Mammary epithelial cell (primary cell): ENCODE measurements at places on chromosomes 1 and 21.
A peak's percentile ranks its signal among the peaks of the same experiment; 100 is the strongest.

DNA sequence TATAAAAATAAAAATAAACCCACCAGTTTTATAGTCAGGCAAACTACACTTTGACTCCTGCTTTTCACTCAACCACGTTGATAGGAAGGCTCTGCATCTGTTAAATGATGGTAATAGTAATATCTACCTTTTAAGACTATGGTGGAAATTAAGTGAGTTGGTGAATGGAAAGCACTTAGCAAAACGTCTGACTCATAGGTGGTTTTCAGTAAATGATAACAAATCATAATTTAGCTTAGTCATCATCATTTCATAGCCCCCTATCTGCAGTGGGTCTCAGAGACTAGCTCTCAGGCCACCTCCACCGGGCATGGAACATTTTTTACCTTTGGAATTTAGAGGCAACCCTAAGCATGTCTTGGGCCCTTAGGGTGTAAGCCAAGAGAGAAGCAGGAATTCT, 160.0 kb downstream of the PDE4B start:
- DNase-seq = no peak

DNA sequence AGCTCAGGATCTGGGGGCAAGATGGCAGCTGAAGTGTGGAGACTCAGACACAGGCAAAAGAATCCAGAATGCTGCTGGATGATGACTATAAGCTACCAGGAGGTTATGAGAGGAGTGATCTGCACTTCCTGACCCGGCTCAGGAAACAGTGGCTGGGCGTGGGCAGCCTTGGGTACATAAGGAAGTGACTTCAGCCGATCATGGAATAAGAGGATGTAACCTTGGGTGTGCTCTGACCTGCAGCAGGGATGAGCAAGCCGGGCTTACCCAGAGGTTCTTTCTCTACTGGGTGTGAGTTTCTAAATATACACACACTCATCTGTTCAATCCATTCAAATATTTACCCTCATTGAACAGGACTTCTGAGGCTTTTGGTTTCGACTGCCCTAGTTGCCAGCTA, 62.7 kb downstream of the CD34 start:
- peak; percentile 95 for DNase-seq

DNA sequence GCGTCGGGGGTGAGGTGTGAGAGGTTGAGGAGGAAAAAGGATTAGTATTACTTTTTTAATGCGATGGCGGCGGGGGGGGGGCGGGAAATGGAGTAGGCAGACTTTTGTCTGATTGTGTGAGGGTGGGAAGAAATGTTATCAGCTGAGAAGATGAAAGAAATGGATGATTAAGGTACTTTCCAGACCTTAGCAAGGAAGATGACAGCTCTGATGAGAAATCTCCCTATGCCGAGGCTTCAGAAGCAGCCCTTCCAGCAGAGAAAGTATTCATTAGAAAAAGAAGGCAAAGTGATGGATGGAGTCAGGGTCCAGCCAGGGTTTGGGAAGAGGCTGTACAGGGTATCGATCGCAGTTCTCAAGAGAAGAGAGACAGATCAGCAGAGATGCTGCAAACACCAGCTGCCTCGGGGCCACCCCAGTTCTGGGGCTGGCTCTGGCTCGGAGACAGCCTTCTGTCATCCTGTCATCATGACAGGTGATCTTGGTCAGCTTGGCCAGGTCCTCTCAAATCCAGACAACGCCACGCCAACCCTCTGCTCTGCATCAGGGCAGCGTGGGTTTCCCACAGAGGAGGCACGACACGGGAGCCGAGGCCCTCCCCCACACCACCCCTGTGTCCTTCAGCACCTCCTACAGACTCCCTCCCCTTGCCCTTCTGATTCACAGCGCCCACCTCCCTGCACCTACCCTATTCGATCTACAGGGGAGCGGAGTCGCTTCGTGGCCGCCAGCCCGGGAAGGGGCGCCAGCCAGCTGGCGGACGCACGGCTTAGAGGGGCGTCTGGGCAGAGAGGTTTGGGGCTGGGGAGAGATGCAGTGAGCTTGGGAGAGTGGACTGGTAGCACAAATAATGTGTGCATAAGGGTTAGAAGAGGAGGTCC, 674 bp upstream of the ATXN7L2 start:
- DNase-seq = no peak

DNA sequence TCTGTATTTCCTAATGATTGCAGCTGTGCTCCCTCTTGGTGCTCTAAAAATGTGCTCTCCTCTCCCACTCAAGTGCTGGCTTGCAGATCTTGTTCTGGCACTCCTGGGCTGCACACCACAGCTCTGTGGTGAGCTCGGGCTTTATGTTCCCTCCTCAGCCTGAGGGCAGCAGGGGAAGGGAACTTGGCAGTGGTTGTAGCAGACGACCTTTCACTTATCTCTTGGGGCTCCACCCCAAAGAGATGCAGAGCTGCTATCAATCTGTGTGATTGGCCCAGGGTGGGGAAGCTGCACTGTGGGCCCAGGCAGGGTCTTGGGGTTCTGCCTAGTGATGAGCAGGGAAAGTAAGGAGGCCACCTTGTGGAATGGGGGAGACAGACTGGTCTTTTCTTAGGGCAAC, 143.5 kb upstream of the GORAB start:
- DNase-seq = peak; percentile 48

GRCh38 chr1:168082008-168082876, 54.5 kb downstream of the GPR161 start:
- DNase-seq = peak; percentile 64

- DNase-seq = no peak
Measured at GRCh38 chr1:45238846-45239245, 32.4 kb upstream of the ZSWIM5 start.

GRCh38 chr21:34988139-34988538, 61.0 kb downstream of the RUNX1 start:
- no peak for DNase-seq

DNA sequence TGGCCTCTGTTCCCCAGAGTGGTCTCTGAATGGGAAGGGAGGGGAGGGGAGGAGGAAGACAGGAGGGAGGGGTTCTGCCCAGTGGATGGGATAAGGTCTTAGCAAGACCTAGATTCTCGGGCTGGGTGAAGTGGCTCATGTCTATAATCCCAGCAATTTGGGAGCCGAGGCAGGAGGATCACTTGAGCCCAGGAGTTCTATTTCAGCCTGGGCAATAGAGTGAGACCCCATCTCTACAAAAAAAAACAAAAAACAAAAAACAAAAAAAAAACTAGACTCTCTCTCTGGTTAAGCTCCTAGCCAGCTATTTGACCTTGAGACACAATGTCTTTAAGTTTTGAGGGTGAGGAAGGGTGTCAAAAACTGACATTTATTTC, 11.4 kb downstream of the UQCRHL start:
- no peak for DNase-seq

DNA sequence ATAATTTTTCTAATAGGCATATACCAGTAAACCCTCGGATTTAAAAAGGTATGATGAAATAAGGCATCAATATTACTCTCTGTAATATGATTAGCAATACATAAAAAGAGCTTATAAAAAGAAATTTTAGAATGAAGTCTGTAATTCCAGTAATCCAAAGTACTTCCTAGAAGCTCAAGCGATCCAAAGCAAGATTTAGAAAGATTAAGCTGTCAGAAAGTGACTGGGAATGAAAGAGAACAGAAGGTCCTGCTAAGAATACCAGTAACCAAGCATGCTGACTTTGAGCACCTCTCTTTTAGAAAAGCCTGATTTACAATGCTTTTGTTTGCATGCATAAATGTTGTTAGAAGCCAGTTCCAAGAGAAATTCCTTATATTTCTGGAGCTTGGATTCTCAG, 125.1 kb downstream of the GIPC2 start:
- no peak for DNase-seq

DNA sequence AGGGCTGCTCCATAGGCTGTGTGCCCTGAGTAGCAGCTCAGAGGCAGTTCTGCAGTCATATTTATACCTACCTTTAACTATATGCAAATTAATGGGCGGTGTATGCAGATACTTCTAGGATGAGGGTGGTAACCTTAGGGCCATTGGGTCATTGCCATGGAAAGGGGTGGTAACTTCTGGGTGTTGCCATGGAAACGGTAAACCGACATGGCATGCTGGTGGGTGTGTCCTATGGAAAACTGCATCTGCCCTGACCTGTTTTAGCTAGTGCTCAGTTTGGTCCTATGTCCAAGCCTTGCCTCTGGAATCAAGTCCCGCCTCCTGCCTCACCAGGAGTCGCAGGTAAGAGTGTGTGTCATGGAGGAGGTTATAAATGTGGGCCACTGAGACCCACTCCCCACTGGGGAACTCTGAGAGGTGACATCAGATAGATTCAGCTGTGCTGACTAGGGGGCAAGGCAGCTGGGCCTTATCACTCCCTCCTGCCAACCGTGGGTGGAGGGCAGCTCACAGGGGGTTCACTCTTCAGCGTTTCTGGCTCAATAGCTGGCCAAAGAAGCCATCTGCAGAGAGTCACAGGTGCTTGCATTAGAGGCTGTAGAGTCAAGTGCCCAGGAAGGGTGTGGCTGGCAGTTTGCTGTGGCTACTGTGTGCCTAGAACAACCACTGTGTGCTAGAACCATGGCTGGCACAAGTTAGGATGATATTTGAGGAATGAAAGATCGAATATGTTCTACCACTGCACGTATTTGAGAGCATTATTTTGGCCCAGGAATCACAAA, 19.0 kb downstream of the BACE2 start:
- peak; percentile 40 for DNase-seq

GRCh38 chr21:36321325-36322082, 1.5 kb downstream of the MORC3 start:
- DNase-seq = peak; percentile 56

GRCh38 chr1:86504895-86505563, 36.3 kb downstream of the CLCA1 start:
- DNase-seq = no peak

GRCh38 chr1:158961178-158961577, 29.8 kb downstream of the PYHIN1 start:
- DNase-seq = peak; percentile 28

DNA sequence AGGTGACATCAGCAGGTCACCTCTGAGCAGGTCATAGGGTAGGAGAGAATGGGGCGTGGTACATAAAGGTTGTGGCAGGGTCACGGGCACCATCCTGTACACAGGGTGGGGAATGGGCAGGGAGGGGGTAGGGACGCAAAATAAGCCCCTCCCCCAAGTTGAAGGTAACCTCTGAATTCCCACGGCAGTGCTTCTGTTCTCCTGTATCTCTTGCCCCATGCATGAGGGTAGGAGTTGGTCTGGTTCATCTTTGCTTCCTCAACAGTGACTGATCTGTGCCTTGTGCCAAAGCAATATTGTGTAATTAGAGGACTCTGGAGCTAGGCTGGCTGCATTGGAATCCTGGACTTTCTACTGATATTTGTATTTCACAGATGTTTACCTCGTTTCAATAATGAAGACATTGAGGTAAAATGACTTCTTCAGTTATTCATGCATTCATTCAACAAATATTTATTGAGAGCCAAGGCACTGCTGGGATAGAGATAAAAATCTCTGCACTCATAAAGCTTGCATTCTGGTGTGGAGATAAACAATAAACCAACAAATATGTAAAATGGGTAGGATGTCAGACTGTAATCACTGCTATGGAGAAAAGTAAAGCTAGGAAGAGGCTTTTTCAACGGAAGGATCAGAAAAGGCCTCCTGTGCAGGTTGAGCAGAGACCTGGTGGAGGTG, 18.4 kb upstream of the GFI1 start:
- no peak for DNase-seq

DNA sequence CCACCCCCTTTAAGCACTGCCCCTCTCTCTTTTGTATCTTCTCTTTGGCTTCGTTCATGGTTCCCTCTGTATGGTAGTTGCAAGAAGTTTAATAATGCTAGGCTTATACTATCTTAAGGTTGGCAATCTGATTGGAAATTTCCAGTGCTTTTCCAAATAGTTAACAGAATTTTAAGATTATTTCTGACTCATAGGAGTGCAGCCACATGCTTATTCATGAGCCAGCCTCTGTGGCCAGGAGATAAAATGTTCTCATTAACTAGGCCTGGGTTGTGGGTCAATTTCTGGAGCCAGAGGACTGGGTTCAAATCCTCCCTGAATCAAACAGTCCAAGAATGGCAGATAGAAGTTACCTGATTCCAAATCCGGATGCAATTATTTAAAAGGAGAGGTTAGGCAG, 103.1 kb downstream of the ATP6V1G3 start:
- no peak for DNase-seq

DNA sequence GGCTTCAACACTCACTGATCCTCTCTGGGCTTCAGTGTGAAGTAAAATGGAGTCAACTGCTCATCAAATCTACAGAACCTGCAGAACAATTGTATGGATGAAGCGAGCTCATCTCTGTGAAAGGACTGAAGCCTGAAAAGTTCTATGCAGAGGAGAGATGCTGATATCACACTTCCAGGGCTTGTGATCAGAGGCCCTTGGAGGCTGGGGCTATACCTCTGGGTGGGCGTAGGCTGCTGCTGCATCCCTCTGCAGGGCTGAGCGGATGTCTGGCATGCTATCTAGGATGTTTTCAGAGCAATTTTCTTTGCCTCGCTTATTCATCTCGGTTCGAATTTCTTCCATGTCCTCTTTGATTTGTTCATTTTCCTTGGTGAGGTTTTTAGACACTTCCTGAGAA, 17.6 kb downstream of the OLFML2B start:
- no peak for DNase-seq

DNA sequence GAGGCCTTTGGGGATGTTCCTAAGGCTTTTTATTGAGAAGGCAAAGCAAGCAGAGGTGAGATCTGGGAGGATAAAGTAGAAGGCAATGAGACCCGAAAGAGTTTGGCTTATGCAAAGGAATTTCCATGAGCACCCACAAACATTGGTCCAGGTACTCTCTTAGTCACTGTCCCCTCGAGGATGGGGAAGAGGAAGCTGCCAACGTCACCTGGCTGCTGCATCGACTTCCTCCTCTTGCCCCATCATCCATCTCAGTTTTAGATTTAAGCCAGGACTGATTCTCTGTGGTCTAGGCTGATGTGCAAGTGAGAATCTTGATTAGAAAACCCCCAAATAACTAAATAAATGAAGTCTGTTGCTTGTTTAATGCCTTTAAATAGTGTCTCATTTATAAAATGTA, 28.7 kb downstream of the RUNX1 start:
- DNase-seq = no peak

- DNase-seq = peak; percentile 68
Measured at GRCh38 chr1:233294913-233295236, 650 bp downstream of the PCNX2 start.

DNA sequence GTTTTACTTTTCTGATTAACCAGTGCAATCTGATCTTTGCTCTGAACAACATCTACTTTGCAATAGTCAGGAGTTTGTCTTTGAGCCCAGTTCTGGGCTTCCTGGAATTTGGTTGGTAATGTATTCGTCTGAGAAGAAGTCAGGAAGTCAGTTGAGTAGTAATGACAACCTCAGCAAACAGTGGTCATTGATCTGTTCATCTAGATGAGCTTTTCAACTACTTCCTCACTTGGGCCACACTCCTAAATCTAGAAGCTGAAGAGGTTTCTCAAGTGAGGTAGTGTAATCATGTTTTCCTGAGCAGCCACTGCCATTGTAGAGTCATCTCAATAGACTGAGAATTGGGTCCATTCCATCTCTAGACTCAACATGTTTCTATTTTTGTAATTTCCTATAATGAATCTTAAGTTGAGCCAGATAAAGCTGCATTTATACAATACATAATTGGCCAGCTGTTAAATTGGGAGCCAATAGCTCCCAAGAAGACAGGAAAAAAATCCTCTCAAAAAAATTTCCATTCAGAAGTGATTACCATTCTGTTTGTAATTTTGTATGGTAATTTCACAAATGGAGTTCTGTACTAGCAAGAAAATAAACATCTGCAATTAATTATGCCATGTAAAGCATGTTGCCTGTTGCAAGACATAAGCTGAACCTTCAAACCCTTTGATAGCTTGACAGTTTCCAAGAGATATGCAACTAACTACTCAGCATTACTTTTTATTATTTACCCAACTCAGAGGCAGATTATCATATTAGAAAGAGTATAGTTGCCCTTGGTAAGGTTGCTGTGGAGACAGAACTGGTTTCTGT, 49.6 kb downstream of the WDR64 start:
- no peak for DNase-seq
